ENCODE measurements at places on chromosomes 3 and 15.

DNA sequence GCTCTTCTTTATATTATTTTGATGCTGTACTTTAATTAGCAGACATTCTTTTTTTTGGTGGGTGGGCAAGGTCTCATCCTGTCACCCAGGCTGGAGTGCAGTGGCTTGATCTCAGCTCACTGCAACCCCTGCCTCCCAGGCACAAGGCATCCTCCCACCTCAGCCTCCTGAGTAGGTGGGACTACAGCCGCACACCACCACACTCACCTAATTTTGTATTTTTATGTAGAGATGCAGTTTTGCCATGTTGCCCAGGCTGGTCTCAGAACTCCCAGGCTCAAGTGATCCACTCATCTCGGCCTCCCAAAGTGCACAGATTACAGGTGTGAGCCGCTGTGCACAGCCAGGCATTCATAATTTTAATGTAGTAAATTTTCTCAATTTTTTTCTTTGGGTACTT, 608.1 kb downstream of the ZNF385D start:
- DNase-seq, result no peak

DNA sequence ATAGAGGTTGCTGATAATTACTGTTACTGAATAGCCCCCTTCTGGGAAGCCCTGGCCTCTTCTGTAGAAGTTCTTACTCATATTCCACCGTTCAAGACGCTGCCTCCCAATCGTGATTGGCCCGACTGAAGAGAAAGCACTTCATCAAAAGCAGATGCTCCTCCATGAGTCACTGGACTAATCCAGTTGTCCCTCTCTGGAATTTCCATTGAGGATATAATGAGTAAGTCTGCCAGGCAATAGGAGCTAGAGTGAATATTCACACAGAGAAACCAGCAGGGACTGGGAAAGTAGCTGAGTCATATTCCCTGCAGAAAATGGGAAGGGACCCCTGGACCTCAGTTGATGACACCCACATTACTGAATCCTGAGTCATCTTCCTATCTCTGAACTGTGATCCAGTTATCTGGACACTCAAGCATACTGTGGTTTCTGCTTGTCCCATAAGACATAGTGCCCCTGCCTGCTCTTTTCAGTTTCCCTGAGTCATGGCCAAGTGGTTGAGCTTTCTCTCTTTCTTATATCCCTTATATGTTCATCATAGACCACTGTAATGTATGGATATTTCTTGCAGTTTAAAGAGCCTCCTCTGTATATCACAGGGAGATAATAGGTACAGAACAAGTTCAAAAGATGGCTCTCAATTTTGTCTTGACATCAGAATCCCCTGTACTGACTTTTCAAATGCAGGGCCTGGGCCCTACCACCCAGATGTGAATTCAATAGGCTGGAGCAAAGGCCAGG, 151.2 kb upstream of the CDIN1 start:
- DNase-seq, result no peak

DNA sequence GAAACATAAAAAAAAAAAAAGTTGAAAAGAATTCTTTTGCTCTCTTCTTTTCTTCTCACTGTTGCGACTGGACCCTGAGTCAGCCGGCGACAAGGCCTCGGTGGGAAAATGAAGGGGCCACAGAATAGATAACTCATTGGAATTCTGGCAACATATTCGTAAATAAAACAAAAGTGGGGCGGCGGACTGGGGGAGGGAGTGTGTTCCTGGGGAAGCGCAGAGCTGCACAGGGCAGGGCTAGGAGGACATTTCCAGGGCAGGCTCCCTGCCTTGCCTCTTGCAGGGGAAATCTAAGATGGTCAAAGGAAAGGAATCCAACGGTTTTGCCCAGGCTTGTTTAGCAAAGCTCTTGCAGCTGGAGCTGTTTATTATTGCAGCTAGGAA, 1042.8 kb upstream of the NR2F2 start:
- DNase-seq, result no peak

DNA sequence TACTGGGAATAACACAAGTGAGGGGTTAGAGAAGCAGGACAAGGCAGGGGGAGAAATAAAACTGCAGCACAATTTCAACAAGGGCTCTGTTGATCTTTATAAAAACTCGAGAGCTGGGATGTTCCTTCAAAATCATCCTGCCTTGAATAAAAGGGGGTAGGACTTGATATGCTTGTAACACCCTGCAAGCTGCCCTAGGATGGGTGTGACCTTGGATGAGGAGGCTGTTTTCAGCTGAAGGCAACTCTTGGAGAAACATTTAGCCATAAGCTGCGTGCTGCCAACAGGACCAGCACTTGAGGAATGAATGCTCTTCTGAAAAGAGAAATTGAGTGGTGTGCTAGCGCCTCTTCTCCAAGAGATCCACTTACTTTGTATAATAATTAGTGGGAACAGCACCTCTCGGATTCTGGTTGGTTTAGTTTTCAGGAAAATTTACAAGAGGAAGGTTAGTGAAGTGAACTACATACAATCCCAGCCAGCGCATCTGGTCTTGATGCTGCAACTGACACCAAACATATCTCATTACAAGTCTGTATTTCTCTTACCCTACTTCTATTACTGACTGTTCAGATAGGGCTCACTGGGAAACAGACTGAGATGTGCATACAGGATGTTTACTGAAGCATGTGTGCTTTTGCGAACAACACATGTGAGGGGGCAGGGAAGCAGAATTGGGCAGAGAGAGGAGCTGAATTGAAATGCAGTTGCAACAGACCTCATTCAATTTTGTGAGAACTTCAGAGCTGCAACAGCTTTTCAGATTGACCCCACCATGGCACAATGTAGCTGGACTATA, 643.0 kb upstream of the GOLIM4 start:
- DNase-seq, result no peak

- DNase-seq, result no peak
Observed at GRCh38 chr3:64491843-64492242, 196.0 kb downstream of the ADAMTS9 start.

DNA sequence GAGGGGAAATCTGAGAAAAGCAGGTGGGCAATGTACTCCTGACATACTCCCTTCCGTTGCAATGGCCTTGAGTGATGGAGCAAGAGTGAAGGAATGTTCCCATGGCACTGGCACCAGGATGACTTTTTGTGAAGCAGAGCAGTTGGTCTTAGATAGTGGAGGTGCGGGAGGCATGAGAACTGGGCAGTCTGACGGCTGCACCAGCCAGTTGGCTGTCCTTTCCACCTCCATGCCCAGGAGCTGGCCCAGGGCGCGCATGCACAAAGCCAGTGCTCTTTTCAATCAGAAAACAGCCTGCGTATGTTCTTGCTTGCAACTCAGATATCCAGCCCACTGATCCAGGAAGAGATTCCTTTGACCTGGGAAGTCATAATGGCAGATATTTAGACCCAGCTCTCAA, 136.8 kb downstream of the PGPEP1L start:
- no peak for DNase-seq

DNA sequence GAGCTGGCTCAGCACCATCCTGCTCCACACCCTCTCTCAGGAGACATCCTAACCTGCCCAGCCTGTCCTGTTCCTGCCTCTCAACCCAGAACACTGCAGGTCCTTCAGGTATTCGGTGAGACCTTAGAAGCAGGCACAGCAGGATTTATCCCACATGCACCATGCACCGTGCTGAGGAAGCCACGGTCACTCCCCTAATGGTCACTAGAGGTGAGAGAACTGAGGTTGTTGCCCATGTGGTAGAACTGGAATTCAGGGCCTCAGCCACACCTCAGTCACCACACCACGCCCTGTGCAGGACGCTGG, 36.9 kb downstream of the APBA2 start:
- DNase-seq, result no peak

DNA sequence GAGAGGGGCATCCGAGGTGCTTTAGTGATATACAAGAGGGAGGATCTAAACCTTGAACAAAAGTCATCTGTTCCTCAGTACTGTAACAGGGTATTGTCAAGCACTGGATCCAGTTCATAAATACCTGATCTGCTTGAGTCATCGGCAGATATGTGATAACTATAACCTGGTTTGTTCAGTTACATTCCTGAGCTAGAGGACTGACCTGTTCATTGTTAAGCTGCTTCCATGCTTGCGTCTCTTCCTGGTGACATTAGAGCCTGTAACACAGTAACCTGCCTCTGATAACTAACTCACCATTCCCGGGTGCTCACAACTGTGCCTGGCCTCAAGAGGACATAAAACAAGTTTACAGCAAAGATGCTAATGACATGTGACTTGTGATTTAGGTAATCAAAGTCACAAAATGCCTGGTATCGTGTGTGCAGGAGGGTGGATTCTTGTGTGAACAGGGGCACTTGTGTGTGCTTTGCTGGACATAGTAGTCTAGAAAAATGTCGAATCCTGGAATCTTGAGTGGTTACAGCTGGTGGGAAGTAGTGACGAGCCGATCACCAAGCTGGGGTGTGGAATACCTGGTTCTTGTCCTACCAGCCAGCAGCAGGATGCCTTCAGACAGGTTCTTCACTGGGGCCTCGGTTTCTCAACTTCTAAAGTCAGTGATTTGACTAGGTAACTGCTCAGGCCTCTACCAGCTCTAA, 30.9 kb upstream of the POLR2M start:
- no peak for DNase-seq

DNA sequence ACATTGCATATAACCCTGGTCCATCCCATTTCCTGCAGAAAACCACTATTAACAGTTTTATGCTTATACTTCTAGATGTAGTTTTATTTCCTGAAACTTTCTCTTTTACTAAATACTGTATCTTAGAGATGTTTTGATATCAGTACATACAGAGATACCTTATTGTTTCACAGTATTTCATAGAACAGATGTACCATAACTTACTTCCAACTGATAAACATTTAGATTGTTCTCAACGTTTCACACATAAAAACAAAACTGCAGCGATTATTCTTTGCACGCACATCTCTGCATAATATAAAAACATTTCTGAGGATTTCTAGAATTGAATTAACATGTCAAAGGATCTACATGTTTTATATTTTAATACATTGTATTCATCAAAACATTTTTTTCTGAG, 2.6 kb downstream of the ZNF80 start:
- DNase-seq, result no peak

DNA sequence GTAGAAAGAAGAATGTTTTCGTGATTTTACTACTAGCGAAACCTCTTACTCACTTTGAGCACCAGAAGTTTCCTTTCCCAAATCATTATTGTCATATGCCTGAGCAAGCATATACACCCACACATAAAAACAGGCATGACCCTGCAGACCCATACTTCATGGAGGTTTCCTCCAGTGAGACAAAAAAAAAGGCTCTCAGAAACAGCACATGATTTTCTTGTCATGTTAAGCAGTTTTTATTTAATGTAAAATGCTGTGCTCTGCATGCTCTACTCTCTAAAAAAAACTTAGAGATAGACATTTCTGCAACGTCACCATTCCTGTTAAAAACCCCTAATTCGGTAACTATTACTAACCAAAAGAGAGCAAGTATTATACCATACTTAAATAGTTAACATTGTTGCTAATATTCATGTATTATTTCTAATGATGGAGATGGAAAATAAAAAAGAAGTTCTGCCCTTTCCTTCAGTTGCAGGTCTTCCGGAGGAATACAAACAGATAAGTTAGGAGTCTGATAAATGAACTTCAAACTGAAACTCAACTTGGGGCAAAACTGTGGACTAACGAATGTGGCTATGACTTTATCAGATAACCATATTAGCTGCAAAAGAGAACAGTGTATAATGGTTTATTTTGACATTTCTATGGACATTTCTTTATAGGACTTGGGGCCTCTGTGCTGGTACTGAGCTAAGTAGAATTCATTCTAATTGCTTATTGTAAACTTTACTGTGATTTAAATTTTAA, 15.9 kb downstream of the CD200R1 start:
- no peak for DNase-seq

DNA sequence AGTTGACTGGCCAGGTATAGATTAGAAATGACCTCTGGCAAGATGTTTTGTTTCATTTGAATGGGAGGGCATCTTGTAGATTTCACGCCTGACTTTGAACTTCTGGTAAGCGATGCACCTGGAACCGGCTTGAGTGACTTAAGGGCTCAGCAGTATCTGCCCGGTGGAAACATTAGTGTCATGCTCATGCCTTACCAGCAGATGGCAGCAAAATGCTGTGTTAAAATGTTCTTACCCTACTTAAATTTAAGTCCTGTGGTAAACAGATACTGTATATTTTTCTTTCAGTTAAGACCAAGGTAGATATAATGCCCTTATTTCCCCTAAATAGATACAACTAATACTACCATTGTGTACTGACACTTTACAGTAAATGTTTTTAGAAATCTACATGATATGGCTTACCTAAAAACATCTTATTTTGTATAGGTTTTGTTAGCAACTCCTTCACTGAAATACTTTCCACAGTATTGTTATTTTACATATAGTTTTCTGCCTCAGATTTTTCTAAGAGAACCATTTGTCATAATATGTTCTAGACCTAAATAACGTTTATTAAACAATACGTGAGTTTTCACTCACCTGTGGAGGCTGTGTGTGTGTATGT, 25.5 kb downstream of the ASB7 start:
- peak; percentile 70 for DNase-seq

GRCh38 chr3:59388555-59389270, 338.9 kb upstream of the CFAP20DC start:
- peak; percentile 32 for DNase-seq

DNA sequence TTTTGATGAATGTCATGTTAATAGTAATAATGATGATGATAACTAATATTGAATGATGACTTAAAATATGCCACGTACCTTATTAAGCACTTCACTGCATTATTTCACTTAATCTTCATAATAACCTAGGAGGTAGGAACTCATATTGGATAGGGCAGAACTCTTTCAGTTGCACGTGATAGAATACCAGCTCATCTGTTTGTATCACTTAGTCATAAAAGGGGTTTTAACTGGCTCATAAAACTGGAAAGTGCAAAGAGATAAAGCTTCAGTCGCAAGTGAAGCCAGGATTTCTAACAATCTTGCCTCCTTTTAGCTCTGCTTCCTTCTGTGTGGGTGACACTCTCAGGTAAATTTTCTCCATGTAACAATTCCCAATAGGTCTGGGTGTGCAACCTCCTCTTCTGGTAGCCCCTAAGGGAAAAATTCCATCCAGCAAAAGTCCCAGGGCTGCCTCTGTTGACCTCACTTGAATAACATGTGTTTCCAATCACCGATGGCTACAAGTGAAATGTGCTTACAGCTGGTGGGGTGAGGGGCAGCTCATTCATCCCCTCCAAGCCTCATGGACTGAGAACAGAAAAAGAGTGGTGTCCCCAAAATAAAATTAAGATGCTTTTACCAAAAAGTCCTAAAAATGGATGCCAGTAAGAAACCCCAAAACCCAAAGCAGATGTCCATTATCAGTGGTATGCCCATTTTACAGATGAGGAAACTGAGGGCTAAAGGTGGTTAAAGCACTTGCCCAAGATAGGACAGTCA, 9.3 kb downstream of the GXYLT2 start:
- DNase-seq, result no peak

- DNase-seq, result no peak
Observed at GRCh38 chr3:24480497-24480896, 14.2 kb downstream of the THRB start.

GRCh38 chr3:164879201-164879600, 199.1 kb downstream of the SI start:
- no peak for DNase-seq

- DNase-seq, result no peak
Observed at GRCh38 chr15:70650567-70651302, 112.6 kb downstream of the UACA start.

GRCh38 chr15:49135342-49135857, 20.0 kb downstream of the COPS2 start:
- DNase-seq, result no peak

Data from stimulated activated CD8-positive, alpha-beta memory T cell treated with anti-CD3 and anti-CD28 coated beads, Interleukin-4, amount 100 ng/mL, for 48 hours (primary cell).